ENCODE measurements at places on chromosomes 2 and 18.

DNA sequence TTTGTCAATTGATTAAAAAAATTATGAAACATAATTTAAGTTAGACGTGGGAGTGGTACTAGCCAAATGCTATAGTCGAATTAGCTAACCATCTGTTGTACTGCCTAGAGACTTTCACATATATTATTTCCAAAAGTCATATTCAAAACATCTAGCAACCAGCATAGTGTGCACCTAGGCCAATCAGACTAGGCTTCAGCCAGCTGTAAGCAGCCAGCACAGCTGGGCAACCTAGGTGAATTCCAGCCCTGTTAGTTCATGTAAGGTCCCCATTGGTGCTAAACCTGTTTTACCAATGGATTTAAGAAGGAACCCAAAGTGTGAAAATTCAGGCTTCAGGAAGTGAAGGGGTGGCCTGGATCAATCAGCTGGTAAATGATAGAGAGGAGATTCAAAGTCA lies 144.3 kb downstream of the BCL2 start:
- no peak for DNase-seq

DNA sequence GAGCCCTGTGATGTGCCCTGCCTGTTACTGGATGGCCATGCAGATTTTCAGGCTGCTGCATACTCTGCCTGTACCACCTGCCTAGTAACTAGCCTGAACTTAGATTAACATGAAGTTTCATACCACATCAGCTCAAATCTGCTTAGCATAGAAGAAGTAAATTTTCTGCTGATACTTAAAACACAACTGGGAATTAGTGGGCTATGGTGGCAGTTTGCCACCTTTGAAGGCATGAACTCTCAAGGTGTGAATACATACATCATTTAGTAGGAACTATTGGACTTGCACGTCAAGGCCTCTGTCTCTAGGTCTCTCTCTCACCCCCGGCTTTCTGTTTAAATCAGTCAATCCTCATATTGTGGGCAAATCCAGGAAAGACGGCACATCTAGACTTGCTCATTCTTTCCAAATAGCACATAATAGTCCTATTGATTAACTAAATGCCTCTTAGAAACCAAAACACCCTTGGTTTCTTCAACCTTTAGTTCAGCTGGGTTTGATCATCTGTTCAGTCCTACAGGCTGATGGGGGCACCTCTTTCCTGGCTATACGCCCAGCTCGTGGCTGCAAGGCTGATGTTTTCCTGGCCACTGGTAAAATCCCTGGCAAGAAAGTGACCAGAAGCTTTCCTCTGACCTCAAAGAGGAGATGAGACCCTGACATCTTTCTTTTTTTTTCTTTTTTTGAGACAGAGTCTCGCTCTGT lies 58.4 kb downstream of the ALPK2 start:
- DNase-seq, result no peak

DNA sequence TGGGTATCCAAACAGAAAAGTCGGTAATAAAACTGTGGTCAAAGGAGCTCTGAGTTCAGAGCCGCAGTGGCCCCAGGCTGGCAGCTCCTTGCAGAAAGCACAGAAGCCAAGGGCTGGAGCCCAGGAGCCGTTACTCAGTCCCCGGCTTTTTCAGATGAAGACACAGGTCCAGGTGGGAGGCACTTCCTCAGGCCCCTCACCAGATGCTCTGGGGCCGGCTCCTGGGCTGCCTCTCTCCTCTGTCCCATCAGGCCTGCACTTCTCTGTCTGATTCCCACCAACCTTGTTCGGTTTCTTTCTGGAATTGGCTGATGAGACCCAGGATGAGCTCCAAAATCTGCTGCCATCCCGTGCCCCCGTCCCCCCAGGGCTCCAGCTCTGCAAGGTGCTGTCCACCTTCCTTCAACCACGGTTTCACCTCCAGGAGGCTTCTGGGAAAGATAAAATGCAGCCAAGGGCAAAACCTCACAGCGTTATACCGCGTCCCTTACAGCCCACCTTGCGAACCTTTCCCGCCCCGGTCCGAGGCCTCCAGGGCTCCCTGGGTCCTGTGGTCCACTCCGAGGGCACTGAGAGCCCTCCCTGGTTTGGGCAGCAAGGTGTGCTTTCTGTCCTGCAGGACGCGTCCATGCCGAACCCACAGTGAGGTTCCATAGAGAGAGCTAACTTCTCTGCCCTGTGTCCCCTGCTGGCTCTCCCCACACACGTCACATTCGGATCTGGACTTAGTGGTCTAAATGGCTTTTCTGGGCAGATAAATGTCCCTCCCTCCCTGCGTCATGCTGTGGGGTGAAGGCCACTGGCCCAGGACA lies 102.9 kb downstream of the TPO start:
- no peak for DNase-seq

DNA sequence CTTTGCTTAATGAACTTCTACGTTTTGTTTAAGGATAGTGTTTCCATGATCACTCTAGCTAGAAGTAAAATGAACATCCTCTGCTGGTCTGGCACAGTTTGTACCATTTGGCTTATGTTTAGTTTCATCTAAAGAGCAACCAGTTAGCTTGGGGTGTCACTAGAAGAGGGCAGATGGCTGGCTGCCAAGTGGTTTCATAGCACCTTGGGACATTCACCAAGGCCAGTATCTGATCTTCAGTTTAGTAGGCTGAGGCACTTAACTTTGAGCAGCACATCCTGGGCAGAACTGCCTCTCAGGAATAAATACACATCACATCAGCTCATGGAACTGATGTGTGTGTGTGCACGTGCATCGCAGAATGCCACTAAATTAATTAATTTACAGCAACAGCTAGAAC lies 68.4 kb downstream of the NXPH2 start:
- no peak for DNase-seq

DNA sequence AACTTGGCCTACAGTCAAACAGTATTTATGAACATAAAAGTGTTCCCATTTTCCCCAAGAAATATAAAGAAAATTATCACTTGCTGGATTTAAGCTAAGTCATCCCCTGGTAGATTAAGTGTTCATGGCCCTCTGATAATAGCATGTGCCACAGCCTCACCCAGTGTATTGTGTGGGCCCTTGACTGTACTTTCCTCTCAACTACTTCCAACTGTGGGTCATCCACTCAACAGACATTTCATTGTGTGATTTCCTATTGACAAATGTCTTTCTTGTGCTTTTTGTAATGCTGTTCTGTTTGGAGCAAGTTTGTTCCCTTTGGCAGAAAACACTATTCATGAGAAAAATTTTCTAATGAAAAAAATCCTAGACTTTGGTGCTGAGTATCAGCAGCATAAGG lies 48.4 kb upstream of the TMEM17 start:
- no peak for DNase-seq

DNA sequence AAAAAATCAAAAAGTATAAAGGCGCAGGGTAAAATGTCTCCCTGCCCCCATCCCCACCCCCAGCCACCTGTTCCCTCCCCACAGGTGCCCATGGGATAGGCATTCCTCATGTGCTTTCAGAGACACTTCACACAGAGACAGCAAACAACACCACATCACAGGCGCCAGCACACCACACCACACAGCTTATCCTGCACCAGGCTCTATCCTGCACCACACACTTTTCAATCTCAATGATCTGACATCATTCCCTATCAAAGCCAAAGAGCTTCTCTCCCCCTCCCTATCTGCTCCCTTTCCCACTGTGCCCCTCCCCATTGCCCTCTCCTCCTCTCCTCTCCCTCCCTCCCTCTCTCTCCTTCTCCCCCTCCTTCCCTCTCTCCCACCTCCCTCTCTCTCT lies 15.5 kb downstream of the FAM178B start:
- DNase-seq, result no peak

DNA sequence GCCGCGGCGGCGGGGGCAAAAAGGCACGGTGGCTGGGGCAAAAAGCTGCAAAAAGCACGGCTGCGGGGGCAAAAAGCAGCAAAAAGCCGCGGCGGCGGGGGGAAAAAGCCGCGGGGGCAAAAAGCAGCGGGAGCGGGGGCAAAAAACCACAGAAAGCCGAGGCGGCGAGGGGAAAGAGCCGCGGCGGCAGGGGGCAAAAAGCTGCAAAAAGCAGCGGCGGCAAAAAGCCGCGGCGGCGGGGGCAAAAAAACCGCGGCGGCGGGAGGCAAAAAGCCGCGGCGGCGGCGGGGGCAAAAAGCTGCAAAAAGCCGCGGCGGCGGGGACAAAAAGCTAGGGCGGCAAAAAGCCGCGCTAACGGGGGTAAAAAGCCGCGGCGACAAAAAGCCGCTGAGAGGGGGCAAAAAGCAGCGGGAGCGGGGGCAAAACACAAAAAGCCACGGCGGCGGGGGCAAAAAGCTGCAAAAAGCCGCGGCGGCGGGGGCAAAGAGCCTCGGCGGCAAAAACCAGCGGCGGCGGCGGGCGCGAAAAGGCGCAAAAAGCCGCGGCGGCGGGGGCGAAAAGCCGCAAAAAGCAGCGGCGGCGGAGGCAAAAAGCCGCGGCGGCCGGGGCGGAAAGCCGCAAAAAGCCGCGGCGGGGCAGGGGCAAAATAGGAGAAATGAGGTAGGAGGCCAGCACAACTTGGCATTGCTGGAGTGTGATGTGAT lies 123.4 kb downstream of the ANKRD30BL start:
- DNase-seq, result no peak

- no peak for DNase-seq
These were observed 52.5 kb upstream of the FAM136A start for GRCh38 chr2:70354264-70354949.

DNA sequence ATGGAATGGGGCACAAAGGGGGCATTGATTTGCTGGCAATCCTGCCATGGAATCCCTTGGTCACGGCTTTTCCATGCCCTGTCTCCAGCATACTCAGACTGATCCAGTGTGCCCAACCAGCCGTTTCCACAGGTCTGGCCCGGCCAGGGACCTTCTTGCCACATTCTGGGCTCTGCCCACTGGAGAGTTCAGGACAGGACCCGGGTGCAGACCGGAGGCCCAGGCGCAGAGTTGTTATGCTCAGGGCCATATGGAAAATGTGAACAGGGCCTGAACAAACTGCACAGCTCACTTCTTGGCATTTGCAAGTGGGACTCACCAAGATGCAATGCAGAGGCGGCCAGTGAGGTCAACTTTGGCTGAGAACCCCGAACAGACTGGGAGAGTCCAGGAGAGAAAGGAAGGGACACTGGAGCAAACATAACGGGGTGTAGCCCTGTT lies 15.6 kb upstream of the ASAP2 start:
- peak; percentile 92 for DNase-seq

GRCh38 chr2:205545971-205546816 lies 136.1 kb upstream of the NRP2 start:
- DNase-seq, result no peak

GRCh38 chr2:11069566-11070185 lies 85.6 kb upstream of the SLC66A3 start:
- no peak for DNase-seq

GRCh38 chr2:200104015-200104414 lies 148.6 kb downstream of the MAIP1 start:
- DNase-seq, result no peak
